ENCODE measurements at places on chromosomes 4 and X.

DNA sequence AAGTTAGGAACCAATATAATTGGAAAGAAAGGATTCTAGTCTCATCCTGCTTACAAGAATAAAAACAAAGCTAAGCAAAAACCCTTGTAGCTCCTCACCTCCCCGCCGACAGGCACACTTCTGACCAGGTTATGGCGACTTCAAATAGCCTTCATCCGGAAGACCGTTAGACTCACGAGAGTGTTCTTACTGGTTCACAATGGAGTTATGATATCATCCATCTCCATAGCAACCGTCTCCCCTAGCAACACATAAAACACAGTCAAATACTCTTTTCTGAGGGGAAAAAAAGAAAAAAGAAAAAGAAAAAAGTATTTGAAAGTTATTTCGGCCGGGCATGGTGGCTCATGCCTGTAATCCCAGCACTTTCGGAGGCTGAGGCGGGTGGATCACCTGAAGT is at the start of gene IL13RA2:
TSS of gene IL13RA2 (minus strand) at position 162 of the 400 bp plus-strand sequence. CDS start 347 bp downstream, outside the sequence.
- peak; percentile 34 for DNase-seq

DNA sequence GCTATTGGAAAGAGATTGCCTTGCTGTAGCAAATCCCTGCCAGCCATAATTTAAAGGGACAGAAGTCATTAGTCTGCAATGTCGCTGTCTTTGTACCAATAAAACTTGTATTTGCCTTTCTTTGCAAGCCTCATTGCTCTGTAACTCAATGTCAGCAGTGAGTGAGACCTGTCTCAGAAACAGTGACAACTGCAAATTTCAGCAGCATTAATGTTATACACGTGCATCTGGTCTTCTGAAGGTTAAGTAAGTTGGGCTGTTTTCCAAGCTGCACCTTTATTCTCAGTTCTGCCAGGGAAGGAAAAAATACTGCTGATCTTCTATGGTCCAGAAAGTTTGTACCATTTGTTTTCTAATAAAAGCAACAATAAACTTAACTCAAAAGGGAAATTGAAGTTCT is 543.1 kb downstream of the TRIML1 start:
- no peak for DNase-seq

GRCh38 chr4:35760807-35761206 is 483.5 kb downstream of the ARAP2 start:
- DNase-seq, result no peak

- DNase-seq, result peak; percentile 72
Observed at GRCh38 chr4:83370640-83370906, 35.9 kb upstream of the HPSE start.

- no peak for DNase-seq
Observed at GRCh38 chr4:86536151-86536550, 58.0 kb upstream of the PTPN13 start.

DNA sequence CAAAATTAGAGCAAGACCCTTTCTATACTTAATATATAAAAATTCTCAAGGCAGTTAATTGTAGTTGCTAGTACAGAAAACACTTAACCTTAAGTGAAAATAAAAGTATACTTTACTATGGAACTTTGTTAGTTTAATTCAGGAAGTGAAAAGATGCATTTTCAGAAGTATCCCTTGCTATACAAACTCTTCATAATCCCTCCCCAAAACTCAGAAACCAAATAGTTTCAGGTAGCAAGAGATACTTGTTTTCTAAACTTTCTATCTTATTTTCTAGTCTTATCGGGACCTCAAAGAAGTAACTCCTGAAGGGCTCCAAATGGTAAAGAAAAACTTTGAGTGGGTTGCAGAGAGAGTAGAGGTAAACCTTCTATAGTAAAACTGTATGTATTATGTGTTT is 14.3 kb downstream of the PAICS start:
- DNase-seq, result no peak

- no peak for DNase-seq
Observed at GRCh38 chr4:37040816-37041215, 203.7 kb upstream of the NWD2 start.

- peak; percentile 86 for DNase-seq
Observed at GRCh38 chr4:173272996-173273395, 61.2 kb downstream of the HMGB2 start.

DNA sequence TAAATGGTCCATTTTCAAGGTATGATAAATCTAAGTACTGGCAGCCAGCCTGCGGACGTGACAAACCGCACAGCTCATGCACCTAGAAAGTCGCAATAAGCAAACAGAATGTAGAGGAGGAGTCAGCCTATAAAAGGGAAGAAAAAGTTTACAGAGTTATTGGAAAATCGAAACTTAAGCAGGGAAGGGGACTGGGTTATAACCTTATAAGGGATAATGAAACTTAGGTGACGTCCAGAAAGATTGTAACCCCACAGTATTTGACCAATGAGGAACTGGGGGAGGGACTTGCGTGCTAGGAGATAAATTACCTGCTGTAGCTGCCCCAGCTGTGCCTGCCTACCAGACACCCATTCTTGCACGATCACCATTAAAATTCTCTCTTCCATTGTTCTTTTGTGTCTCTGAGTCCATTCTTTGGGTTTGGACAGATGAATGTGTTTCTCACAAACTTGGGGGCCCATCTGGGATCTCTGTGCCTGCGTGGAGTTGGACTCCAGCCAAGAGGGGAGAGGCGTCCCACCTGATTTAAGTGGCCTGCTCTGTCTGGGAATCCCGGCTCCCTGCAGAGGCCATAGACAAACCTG is 61.0 kb downstream of the ZCCHC12 start:
- DNase-seq, result no peak

GRCh38 chrX:14032406-14032805 is 2.7 kb upstream of the GEMIN8 start:
- peak; percentile 71 for DNase-seq

DNA sequence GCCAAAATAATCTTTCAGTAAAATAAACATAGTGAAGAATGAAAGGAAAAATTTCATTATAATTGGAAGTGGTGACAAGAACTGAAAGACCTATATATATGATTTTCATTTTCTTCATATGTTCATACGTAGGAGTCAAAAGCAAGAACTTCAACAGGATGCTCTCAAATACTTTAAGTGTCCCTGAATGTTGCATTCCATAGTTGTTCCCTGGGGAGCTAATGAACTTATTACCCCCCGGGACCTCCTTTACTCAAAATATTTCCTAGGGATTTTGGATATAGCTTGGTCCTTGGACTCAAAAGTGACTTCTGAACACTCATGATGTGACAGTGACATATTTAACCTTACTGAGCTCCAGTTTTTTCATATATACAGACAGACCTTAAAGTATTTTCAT is 44.9 kb upstream of the NDST4 start:
- DNase-seq, result no peak

- DNase-seq, result no peak
Observed at GRCh38 chr4:64582492-64582891, 173.2 kb upstream of the TECRL start.

- no peak for DNase-seq
Observed at GRCh38 chr4:2886622-2887021, 43.0 kb downstream of the ADD1 start.

GRCh38 chr4:4687935-4688727 is 146.3 kb upstream of the STX18 start:
- no peak for DNase-seq

GRCh38 chr4:161172396-161173026 is 991.3 kb downstream of the FSTL5 start:
- DNase-seq, result no peak

- DNase-seq, result no peak
Observed at GRCh38 chr4:110164856-110165255, 33.6 kb downstream of the ELOVL6 start.

- DNase-seq, result no peak
Observed at GRCh38 chrX:148270499-148270898, 229.9 kb upstream of the AFF2 start.

DNA sequence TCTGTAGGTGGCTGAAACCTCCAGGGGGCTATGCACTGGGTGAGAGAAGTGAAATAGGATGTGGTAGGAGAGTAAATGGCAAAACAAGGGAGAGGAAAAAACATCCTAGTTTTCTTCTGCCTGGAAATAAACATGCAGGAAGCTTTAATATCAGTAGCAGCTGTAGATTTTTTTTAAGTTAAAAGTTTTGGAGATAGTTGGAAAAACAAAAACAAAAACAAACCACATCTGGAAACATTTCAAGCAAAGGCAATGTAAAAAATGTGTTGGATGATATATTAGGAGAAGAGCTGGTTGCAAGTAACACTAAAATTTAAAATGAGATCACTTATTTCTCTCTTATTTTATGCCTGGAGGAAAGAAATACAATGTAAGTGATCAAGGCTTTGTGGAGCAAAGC is 388.0 kb downstream of the SPRY1 start:
- no peak for DNase-seq

DNA sequence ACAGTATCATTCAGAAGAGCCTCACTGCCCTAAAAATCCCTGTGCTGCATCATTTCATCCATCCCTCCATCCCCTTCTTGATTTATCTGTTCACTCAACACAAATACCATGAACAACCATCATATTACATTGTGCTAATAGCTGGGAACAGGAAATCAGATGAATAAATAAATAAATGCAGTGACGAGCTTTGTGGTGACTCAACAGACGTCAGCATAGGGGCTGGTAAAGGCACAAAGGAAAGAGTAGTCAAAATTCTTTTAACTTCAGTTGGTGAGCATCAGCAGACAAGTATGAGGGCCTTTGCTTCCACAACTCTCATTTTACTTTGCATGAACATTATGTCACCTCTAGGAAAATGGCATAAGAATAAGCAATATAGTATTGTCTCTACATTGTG is 65.5 kb downstream of the EDNRA start:
- DNase-seq, result peak; percentile 98

GRCh38 chr4:149572716-149573115 is 242.9 kb downstream of the IQCM start:
- DNase-seq, result no peak

DNA sequence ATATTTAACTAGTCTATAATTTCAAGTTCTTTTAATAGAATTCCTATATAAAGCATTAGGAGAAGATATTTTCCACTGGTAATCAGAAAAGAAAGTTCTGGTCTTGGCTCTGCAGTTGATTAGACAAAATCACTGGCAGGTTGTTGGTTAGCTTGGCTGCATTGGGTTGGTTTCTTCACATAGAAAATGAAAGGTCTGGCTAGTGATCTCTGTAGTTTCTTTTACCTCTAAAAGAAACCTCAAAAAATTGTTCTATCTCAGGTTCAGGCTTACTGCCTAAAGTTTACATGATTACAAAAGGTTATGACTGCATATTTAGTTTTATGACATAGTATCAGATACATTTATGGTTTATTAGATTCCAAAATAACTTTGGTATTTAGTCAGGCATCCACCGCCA is 95.8 kb upstream of the NAP1L5 start:
- DNase-seq, result no peak

DNA sequence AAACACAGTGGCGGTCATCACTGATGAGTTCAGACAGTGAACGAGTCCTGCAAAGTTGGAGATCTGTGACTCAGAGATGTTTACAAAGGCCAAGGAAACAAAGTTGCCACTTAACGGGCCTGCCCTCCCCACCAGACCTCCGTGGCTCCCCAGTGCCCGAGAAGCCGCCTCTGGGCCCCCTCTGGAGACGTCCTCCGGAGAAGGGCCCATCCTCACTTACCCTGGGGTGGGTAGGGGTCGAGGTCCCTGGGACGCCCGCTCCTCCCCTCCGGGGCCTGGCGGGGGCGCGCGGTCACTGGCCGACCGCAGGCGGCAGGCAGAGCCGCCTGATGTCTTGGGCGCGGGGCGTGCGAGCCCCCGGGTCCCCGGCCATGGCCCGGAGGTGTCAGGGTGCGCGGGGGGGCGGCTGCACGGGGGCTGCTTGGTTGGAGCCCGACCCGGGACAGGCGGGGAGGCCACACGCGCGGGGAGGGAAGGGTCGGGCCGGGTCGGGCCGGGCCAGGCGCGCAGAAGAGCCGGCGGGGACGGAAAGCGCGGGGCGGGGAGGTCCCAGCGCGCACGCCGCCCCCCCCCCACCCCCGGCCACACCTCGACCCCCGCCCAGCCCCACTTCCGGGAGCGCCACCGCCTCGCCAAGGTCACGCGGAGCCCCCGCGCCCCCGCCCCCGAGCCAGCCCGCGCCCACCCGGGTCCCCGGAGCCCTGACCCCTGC is 529 bp downstream of the DHRSX start:
- DNase-seq, result peak; percentile 77

- peak; percentile 73 for DNase-seq
Observed at GRCh38 chr4:168604496-168605373, 107.9 kb downstream of the PALLD start.

DNA sequence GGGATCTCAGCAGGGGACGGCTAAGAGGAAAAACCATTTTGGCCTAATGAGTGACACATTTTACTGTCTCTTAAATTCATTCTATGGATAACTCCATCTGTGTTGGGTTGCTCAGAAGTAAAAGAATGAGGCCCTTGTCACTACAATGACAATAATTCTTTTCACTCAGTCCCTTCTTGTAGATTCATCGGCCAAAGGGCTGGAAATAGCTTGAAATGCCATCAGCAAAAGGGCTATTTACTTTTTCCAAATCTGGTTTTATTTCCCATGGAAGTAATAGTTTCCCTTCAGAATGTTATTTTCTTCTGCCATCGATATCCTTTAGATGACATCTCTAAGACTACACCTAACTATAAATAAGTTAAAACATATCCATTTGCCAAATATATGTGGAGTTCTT is 7.4 kb downstream of the MEPE start:
- no peak for DNase-seq

GRCh38 chr4:183840311-183840710 is 64.8 kb upstream of the STOX2 start:
- peak; percentile 78 for DNase-seq

- no peak for DNase-seq
Observed at GRCh38 chr4:183287677-183288076, 32.4 kb downstream of the CLDN22 start.

DNA sequence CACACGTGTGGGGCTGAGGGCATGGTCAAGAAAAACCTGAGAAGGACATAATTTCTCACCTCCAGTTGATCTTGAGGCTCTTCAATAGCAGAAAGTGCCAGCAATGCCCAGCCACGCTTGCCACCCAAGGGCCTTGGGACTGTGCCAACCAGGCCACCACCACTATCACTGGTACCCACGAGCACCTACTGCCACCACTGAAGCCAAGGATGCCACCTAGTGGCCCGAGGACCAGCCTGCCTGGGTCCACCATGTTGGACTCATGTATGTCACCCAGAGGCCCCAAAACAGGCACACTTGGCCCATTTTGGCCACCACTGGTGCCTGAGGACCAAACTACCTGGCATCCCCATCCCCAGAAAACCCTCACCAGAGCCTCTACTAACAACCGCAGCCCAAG is 191.8 kb downstream of the ADAM29 start:
- DNase-seq, result no peak

DNA sequence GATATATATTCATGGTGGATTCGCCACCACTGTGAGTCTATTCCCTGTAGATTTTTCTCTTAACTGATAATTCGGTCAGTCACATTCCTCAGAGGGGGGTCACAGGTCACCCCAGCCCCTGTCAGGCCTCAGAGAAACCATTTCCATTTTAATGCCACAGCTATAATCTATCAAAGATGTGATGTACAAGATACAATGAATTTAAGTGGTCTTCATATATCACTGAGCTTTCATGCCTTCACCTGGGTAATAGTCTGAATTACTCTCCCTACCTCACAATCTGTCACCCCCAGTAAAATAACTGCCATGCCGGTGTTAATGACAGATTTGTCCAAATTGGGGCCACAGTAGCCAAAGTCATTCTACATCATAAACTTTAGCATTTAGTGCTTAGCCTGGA is 64.7 kb downstream of the NKX6-1 start:
- DNase-seq, result no peak
